ENCODE measurements at places on chromosomes 4 and X. TPM values are rescaled to one million over a fixed set of nuclear protein-coding genes. Genes with fewer than 3 reads are reported as not detected.
A peak's percentile ranks its signal among the peaks of the same experiment; 100 is the strongest.

DNA sequence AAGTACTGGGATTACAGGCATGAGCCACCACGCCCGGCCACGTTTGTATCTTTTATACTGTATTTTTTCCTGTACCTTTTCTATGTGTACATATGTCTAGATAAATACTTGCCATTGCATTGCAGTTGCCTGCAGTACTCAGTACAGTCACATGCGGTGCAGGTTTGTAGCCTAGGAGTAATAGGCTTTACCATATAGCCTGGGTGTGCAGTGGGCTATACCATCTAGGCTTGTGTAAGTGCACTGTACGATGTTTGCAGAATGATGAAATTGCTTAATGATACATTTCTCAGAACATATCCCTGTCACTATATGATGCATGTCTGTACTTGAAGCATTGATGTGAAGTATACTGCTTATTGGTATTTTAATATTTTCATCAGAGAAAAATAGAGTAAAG lies 115.4 kb upstream of the PUDP start:
- H3K36me3 ChIP-seq = no peaks in the 10 kb centered on the region
- no peak overlapping the region for H3K4me3 ChIP-seq
- H3K27ac ChIP-seq = no peak overlapping the region
- H3K27me3 ChIP-seq = no peaks in the 10 kb centered on the region
- H3K4me1 ChIP-seq = no peaks in the 10 kb centered on the region
- no peak for DNase-seq

The USP26 gene
- not detected for total RNA-seq

The HSPA4L gene
- total RNA-seq = 8.5 TPM

- peaks cover 4% of the 10 kb centered on the region for H3K27me3 ChIP-seq
- H3K4me3 ChIP-seq = no peak overlapping the region
- H3K27ac ChIP-seq = no peak overlapping the region
- no peaks in the 10 kb centered on the region for H3K36me3 ChIP-seq
- no peak for DNase-seq
Observed at GRCh38 chr4:3467601-3468031, 4.5 kb downstream of the DOK7 start.

- H3K27ac ChIP-seq = no peak overlapping the region
- no peak overlapping the region for H3K4me3 ChIP-seq
- H3K36me3 ChIP-seq = no peaks in the 10 kb centered on the region
- DNase-seq = no peak
- no peaks in the 10 kb centered on the region for H3K4me1 ChIP-seq
- H3K27me3 ChIP-seq = no peaks in the 10 kb centered on the region
Observed at GRCh38 chr4:97786306-97786920, 356.9 kb downstream of the STPG2 start.

DNA sequence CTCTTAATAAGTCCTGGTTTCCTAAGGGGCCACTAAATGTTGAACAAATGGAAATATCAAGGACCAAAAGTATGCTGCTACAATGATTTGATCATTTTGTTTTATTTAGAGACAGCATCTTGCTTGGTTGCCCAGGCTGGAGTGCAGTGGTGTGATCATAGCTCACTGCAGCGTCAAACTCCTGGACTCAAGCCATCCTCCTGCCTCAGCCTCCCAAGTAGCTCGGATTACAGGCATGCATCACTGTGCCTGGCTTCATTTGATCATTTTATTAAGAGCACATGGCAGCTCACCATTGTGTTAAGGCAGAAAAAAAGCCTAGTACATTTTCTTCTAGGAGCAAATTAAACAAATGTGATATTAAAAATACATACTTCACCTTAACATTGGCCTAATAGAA lies 52.7 kb downstream of the DCLK2 start:
- no peaks in the 10 kb centered on the region for H3K36me3 ChIP-seq
- DNase-seq = peak; percentile 89
- no peak overlapping the region for H3K4me3 ChIP-seq

The TENM3 gene
- total RNA-seq = 3.6 TPM

The COL25A1 gene
- total RNA-seq = under 0.01 TPM

The CPLX1 gene
- total RNA-seq = not detected

All from fibroblast of lung (primary cell).